ENCODE measurements at places on chromosomes 4 and X.

- no peak for DNase-seq
Observed at GRCh38 chr4:72205831-72206230, 174.0 kb downstream of the NPFFR2 start.

GRCh38 chr4:24607334-24607733, 23.0 kb upstream of the DHX15 start:
- DNase-seq, result no peak

GRCh38 chr4:125951261-125951887, 636.6 kb downstream of the FAT4 start:
- DNase-seq, result no peak

DNA sequence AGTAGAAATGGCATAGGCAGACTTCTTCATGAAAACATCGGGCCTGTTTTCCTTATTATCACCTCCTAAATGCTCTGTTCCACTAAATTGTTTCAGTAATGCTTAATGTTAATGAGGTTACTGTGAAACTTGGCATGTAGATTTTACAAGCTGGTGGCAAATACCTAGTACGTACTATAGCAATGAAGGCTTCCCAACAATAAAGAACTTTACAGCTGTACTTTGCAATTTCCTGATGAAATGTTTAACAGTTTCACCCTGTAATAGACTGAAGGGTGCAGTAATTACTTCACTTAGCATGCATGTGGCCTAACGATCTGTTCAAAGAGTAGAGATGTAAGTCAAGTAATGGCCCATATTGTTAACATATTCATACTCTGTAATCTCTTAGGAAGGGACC, 524.7 kb downstream of the IL15 start:
- no peak for DNase-seq

DNA sequence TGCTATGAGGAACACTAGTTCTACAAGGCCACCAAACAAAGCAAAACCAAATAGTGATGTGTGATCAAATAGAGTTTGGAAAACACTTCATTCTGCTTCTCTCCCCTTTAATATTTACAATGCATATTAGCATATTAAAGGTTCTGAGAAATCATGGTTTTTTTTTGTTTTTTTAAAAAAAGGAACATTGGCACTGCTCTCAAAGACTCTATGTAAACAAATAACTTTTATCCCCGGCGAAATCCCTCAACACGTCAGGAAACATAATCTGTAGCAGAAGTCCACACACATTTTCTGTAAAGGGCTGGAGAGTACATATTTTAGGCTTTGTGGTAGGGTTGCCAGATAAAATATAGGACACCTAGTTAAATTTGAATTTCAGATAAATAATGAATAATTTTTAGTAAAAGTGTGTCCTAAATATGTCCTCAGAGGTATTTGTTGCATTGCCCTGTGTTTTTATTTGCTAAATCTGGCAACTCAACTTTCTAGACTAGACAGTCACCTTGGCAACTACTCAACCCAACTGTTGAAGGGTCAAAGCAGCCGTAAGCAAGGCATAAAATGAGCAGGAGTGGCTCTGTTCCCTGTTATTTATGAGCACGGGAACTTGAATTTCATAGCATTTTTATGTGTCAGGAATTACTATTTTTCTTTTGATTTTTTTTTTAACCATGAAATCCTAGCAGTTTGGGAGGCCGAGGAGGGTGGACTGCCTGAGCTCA, 8.6 kb downstream of the SPATA4 start:
- DNase-seq, result no peak

- no peak for DNase-seq
Observed at GRCh38 chr4:114558446-114559020, 40.1 kb upstream of the UGT8 start.

DNA sequence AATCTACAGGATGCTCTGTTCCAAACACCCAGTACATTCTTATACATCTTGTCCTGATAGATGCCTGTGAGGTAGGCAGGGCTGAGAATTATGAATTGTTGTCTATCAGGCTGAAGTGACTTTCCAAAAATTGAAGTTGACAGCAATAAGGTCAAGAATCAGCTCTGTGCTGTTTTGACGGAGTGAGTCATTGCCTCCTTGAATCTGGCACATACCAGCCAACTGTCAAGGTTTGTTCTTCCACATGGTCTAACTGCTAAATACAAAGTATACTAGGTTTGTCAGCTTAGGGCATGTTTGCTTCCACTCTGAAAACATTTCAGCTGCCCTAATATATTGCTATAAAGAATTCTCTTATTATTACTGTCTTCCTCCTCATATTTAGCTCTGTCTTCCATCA, 32.3 kb downstream of the SH3RF1 start:
- DNase-seq, result peak; percentile 66

- peak; percentile 25 for DNase-seq
Observed at GRCh38 chr4:163404580-163404979, 60.9 kb downstream of the NPY5R start.

DNA sequence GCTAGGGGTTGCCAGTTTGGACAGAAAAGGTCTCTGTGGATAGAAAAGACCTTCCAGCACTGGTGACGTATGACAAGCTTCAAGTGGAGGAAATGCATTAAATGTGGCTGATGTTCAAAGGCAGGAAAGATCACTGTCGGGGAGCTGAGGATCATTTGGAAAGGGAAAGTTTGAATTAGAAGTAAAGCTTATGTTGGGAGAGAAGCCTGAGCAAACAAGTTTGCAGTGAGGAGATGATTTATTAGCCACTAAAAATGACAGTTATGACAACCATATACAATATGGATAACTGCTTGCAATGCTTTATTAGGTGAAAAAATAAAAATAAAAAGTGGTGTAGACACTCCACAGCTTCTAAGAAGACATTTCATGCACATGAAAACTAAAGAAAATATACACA, 135.3 kb upstream of the HS3ST1 start:
- no peak for DNase-seq

DNA sequence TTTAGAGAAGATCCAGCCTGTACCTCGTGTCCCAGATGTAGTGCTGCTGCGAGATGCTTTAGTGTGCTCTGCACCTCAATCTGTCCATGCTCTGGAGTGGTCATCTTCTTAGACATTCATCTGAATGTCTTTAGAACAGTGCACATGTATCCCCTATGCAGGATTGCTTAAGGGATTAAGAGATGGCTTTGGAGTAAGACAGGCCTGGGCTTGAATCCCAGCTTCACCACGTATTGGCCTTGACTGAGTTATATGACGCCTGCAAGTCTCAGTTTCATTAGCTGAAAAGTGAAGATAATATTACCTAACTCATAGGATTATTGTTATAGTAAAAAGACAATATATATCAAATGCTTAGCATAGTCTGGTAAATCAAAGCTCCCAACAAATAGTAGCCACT, 98.3 kb downstream of the NFKB1 start:
- DNase-seq, result no peak

DNA sequence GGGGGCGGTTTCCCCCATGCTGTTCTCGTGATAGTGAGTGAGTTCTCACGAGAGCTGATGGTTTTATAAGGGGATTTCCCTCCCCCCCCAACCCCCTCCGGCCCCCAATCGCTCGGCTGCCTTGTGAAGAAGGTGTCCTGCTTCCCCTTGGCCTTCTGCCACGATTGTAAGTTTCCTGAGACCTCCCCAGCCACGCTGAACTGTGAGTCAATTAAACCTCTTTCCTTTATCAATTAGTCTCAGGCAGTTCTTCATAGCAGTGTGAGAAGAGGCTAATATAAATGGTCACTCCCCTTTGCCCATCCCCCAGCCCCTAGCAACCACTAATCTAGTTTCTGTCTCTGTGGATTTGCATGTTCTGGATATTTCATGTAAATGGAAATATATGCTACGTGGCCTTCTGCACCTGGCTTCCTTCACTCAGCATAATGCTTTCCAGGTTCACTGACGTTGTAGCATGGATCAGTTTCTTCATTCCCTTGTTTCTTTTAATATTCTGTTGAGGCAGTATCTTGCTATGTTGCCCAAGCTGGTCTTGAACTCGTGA, 16.4 kb downstream of the GPR143 start:
- DNase-seq, result peak; percentile 63

- no peak for DNase-seq
Observed at GRCh38 chr4:143359644-143360193, 23.0 kb downstream of the GAB1 start.

GRCh38 chr4:53123171-53123570, 242.7 kb downstream of the SCFD2 start:
- DNase-seq, result no peak

GRCh38 chrX:111047575-111047974, 48.4 kb upstream of the PAK3 start:
- DNase-seq, result no peak

GRCh38 chr4:136687118-136687517, 845.2 kb downstream of the PCDH18 start:
- no peak for DNase-seq

DNA sequence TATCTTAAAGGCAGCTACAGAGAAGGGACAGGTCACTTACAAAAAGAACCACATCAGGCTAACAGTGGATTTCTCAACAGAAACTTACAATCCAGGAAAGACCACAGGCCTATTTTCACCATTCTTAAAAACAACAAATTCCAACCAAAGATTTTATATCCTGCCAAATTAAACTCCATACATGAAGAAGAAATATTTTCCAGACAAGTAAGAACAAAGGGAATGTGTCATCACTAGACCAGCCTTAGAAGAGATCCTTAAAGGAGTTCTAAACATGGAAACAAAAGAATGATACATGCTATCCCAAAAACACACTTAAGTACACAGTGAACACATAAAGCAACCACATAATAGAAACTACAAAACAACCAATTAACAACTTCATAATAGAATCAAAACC, 105.6 kb downstream of the ANXA10 start:
- DNase-seq, result peak; percentile 29

DNA sequence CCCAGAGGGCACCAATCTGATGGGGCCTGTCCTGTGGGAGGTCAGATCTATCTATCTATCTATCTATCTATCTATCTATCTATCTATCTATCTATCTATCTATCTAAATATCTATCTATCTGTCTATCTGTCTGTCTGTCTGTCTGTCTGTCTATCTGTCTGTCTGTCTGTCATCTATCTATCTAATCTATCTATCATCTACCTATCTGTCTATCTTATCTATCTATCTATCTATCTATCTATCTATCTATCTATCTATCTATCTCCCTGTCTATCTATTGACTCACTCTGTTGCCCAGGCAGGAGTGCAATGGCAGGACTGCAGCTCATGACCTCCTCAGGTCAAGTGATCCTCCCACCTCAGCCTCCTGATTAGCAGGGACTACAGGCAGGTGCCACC, 155.7 kb upstream of the STX18 start:
- DNase-seq, result no peak

DNA sequence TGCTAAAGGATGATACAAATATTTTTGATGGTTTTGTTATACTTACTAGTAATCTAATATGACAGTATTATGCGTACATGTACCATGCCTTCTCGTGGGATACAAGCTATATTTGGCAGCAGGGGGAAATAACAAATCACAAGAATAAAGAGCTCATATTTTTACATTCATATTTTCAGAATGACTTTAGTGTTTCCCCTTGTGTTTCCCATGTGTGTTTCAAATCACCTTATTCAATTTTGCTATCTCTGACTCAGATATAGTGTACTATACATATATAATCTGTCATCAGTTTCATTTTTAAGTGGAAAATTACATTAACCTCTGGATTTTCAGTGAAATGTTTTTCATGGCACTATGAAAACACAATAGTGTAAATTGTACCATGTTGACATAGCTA, 146.8 kb downstream of the RPA4 start:
- no peak for DNase-seq

DNA sequence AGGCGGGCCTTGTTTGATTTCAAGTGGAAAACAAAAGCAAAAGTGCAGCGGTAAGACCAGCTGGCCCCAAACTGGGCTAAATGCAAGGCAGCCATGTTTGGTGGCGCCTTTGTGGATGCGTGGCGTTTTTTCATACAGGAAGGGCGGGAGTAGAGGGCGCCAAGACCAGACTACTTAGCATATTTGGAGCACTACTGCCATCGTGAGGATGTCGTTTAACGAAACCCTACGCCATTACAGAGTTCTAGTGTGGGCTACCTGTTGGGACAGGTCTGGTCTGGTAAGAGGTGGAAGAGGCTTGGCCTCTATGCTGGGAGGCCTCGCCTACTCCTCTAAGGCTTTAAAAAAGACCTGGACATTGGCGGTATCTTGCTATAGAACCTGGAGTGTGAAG, 230.7 kb upstream of the STK26 start:
- DNase-seq, result no peak

DNA sequence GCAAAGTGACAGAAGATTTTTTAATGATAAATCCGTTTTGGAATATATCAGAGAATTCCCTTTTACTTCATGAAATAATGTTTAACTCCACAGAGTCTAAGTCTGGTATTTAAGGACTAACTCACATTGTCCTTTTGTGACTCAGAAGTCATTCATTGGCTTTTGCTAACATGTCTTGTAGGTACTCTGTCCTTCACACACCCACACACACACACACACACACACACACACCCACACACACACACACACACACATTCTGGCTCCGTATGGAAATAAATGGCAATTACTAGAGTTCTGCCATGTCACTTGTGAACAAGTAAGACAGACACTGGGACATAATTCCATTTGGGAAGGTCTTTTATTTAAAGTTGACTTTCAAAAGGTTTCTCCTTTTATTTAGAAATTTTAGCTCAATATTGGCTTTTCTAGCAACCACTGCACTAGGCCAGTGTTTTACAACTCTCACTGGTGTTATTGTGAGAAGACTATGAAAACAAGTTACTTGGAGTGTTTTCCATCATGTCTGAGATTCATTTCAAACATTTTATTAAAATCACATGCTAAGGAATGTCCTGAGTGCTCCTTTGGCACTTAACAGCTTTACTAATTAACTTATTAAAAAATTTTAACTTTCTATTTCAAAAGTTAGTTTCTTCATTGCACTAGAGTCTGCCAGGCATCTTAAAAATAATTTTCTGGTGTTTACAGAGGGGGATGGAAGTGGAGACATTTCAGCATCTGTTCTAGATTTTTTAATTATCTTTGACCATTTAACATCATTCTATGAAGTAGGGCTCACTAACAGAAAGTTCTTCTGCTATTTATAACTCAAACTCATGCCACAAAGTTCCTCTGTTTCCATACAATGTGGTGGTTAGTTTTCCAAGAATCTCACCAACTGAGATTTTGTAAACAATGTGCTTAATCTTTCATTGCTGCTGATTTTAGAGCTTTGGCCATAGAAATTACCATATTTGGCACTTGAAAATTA, 240.3 kb upstream of the GPC4 start:
- no peak for DNase-seq

DNA sequence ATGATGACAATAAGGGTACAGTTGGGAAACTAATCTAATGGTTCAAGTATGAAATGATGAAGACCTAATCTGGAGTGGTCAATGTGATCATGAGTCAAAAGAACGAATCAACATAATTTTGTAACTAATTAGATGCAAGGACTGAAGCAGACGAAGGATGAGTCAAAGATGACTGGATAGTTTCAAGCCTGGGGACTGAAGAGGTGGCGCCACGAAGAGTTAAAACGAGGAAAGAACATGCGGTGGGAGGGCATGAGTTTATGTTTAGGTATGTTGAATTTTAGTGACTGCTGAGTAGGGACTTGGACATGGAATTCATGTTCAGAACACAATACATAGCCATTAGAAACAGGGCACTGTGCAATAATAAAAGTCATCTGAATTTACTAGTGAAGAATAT, 221.5 kb upstream of the FAM241A start:
- DNase-seq, result no peak

- no peak for DNase-seq
Observed at GRCh38 chr4:151728679-151729078, 32.1 kb downstream of the GATB start.

- no peak for DNase-seq
Observed at GRCh38 chr4:38381788-38382187, 282.2 kb upstream of the KLF3 start.

GRCh38 chrX:9576059-9576458, 111.2 kb downstream of the TBL1X start:
- no peak for DNase-seq

GRCh38 chr4:8126523-8126922, 32.1 kb downstream of the ABLIM2 start:
- DNase-seq, result no peak
